ENCODE measurements at places on chromosomes 6 and 20.

DNA sequence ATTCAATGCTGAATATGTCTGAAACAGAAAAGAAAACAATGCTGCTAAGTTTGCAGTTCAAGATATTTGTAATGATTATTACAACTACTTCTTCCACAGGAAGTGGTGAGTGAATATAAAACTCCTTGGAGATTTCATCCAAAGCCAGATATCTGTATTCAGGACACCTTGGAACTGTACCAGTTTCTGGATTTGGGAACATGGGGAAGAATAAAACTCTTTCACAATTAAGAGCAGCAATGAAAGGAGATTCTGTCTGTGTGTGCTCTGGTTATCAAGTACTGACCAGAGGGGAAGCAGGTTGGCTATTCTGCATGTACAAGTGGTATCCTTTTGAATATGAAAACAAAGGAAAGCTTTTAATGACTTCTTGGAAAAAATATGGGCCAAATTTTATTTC is 21.1 kb downstream of the ELOVL2 start:
- no peak for DNase-seq

GRCh38 chr6:11563793-11564192 is 26.2 kb downstream of the TMEM170B start:
- DNase-seq, result no peak

- no peak for DNase-seq
Measured at GRCh38 chr6:147166992-147167391, 37.2 kb upstream of the STXBP5 start.

GRCh38 chr20:46028110-46028509 is 905 bp upstream of the SLC12A5 start:
- no peak for DNase-seq

- DNase-seq, result no peak
Measured at GRCh38 chr6:105369145-105369544, 33.7 kb downstream of the PREP start.

DNA sequence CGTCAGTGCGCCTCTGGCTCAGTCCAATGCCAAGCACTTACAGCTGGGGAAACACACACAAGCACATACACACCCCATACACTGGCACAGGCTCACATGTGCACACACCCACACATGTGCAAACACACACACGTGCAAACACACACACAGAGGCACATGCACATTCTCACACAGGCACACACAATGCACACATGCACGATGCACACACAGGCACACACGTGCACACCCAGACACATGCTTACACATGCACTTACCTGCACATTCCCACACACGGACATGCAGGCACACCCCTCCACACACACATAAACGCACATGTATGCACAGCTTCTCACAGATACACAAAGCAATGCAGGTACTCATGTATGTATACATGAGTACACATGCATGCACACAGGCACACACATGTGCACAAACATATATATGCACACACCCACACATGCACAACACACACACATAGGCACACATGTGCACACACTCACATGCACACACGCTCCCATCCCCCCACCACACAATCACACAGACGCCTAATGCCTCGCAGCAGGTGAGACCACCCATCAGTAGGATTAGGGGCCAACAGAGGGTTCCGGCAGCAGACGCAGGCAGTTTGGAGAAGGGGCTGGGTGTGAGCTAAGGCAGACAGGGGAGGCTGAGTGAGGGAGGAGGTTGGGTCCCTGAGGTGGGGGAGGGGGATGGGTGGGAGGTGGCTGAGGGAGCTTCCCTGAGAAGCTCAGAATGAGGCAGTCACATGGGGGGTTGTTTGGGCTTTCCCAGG is 71.2 kb upstream of the SLCO4A1 start:
- no peak for DNase-seq

GRCh38 chr6:111994791-111995190 is 59.1 kb upstream of the CCN6 start:
- DNase-seq, result no peak

- no peak for DNase-seq
Measured at GRCh38 chr20:43584448-43585136, 6.1 kb upstream of the IFT52 start.

- no peak for DNase-seq
Measured at GRCh38 chr20:445514-446336, 16.6 kb downstream of the TBC1D20 start.

GRCh38 chr6:116221911-116222310 is 32.0 kb downstream of the TSPYL4 start:
- DNase-seq, result no peak

- no peak for DNase-seq
Measured at GRCh38 chr20:59984541-59984940, 26.3 kb downstream of the CDH26 start.

GRCh38 chr6:43915986-43916923 is 146.2 kb downstream of the VEGFA start:
- no peak for DNase-seq
